ENCODE measurements at places on chromosomes 4 and X.
A peak's percentile ranks its signal among the peaks of the same experiment; 100 is the strongest.

- DNase-seq = peak; percentile 14
Measured at GRCh38 chr4:64911846-64912245, 502.6 kb upstream of the TECRL start.

DNA sequence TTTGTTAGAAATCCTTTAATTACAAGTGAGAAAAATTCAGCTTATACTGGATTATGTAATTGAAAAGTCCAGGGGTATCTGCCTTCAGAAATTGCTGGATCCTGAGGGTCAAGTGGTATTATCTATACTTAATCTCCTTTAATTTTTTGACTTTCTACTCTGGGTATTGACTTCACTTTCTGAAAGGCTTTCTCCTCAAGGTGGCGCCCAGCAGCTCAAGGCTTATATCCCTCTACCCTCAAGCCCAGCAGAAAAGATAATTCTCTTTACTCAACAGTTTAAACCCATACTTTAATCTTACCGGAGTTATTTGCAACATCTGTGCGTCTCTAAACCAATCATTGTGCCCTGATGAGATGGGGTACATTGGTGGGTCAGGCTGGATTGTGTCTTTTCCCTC lies 129.5 kb downstream of the LARP7 start:
- DNase-seq = peak; percentile 32

- DNase-seq = no peak
Measured at GRCh38 chr4:156954587-156954986, 17.0 kb downstream of the PDGFC start.

- no peak for DNase-seq
Measured at GRCh38 chr4:89582756-89583505, 254.0 kb downstream of the SNCA start.

DNA sequence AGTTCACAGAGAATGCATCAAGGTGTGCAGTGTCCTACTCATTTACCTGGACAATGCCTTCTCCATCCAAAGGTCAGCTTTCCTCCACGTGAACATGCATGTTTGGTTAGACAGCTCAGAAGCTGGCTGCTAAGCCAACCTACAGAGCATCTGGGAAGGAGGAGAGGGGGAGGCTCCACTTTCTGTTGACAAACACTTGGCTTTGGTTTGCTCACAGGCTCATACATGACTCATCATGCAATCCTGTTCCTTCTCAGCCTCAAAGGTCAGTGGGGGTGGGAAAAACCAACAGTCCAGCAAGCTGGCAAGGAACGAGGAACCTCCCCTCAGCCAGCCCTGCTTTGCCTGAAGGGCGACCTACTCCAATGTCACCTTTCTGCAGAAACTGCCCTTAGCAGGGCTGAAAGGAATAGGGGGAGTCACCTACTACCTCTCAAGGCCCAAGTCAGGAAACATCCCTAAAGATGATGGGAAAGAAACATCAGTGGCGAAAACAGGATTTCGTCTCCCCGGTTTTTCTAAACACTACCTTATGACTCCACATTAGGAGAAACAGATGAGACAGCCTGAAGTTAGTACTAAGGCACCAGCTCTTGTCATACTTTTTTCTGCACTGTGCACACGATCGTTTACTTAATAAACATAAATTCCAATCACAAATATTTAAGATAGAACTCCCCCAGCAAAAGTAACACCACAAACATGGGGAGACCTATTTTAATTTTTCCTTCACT lies 37.9 kb downstream of the RELL1 start:
- DNase-seq = no peak

DNA sequence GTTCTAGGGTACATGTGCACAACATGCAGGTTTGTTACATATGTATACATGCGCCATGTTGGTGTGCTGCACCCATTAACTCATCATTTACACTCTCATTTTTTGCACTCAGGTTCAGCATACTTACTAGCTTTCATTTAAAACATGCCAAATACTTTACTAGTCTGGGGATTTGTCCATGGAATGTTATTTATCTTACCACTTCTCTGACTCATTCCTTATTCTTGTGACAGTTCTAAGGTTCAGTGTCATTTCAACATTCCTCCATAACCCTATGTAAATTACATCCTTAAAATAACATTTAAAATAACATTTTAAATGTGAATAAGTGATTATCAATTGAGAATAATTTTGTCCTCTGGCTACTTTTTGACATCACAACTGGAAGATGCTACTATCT lies 19.5 kb upstream of the SYTL5 start:
- DNase-seq = no peak

DNA sequence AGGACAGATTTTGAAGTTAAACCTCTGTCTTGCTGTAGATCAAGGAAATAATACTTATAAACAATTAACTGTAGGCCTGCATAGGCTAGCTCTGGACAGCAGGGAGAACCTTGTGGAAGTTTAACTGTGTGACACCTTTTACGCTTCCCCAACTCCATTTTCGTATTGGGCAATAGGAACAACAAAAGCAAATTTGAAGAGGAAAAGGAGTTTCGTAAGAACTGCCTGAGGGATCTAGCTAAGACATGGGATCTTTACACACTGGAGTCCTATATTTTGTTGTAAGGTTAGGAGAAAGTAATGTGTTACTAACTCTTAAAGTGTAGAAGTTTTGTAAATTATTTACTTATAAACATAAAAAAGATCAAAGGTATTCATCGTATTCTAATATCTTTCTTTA lies 324.9 kb upstream of the CASK start:
- DNase-seq = no peak

GRCh38 chr4:134627366-134627765 lies 425.8 kb upstream of the PABPC4L start:
- DNase-seq = no peak

- no peak for DNase-seq
Measured at GRCh38 chrX:106404512-106404911, 207.3 kb upstream of the RADX start.

DNA sequence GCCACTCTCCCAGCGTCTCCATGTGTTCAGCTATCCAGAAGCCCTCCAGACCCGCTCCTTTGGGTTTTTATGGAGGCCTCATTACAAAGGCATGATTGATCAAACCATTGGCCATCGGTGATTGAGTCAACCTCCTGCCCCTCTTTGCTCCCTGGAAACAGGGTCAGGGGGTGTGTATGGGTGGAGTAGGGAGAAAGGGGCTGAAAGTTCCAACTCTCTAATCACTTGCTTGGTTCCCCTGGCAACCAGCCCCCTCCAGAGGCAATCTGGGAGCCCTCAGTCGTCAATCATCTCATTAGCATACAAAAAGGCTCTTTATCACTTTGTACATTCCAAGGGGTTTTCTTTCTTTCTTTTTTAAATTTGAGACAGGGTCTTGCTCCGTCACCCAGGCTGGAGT lies 2.3 kb downstream of the TRIM2 start:
- no peak for DNase-seq

GRCh38 chrX:18871970-18872369 lies 111.9 kb downstream of the PHKA2 start:
- DNase-seq = no peak

DNA sequence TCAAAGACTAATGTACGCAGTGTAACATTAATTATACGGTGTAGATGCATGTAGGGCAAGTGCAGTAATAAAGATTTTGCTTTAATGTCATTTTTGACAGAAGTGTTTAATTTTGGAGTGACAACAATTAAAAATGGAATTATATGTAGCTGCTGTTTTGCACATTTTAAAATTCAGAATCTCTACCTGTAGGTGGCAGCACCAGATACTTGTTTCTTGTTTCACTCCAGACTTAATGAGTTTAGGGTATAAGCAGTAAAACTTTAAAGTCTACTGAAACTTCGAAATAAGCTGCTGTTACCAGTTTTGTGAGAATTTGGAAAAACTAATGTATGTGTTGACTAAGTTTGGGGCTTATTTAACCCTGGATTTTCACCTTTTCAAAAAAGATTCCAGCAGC lies 144.9 kb downstream of the POLA1 start:
- peak; percentile 53 for DNase-seq

DNA sequence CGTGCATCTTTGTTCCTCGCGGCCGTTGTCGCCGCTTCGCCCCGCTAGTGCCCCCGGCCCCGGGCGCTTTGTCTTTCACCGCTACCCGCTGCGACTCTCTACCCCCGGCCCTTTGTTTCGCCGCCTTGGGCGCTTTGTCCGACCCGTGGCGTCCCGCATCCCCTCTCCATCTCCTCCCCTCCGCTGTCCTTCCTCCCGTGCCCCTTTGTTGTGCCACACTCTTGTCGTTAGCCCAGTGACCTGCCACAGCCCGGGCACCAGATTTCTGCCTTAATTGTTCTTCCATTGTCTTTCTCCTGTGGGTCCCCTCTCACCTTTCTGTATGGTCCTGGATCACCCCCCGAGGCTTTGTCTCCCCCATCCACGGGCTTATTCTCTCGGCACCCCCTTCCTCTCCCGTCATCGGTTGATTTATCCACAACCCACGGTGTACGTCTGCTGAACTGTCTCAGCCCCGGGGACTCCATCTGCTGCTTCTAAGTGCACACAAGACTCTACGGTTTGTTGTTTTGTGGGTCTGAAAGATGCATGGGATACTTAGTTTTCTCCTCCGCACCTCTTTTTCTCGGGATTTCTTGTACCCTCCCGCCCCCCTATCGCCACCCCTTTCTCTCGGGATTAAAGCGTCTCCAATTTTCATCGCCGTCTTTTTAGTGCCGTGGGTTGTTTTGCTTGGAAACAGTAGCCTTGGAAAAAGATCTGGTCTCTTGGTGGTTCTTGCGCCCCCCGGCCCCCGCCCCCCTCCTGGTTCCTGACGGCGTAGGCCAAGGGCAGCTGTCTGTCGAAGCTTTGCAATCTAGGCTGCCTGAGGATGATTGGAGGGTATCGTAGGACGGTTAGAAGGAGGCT lies 783 bp downstream of the RBPJ start:
- peak; percentile 52 for DNase-seq

DNA sequence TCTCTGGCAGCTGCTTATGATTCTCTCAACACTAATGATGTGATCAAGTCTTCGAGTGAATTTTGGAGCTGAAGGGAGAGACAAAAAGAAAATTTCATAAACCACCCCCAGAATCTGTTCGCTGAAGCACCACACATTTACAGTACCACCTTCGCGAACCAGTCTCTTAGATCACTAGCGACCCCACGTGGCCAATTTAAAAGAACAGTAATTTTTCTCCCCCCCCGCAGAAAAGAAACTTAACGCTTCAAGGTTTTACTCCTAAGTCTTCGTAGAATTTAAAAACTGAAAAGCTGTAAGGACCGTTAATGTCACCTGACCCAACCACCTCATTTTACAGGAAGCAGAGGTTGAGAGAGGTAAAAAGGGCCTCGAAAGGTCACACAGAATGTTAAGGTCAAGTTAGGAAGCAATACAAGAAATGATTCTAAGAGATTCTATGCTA lies 187.5 kb downstream of the QDPR start:
- DNase-seq = peak; percentile 11

DNA sequence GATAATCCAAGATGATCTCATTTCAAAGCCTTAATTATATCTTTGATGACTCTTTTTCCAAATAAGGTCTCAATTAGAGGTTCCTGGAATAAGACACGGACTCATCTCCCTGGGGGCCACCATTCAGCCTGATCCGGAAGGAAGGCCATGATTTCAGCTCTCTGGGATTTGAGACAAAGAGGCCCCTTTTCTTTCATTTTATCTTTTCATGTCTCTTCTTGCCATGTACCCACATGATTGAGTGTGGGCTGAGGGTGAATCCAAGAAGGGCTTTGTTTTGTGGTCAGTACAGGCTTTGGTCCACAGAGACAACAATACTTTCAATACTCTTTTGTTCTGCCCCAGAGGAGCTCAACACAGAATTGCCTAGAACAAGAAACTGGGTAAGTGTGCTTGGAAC lies 261.2 kb downstream of the TRIML1 start:
- no peak for DNase-seq

DNA sequence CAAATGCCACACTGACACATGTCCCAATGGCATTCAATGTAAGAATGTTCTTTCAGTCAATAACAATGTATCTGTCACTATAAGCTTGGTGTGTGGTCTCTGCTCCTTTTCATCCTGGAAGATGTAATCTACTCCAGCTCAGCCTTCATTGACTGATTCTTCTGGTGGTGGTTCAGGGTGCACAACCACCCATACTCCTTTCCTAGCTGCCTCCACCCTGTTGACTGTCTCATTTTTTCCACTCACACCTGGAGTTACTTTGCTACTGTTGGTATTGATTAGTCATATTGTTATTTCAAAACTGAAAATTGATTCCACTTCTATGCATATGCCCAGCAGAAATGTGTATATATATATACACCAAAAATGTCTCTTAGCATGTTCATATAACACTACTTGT lies 140.5 kb downstream of the ASB9 start:
- no peak for DNase-seq

- DNase-seq = no peak
Measured at GRCh38 chrX:144566592-144566991, 680.7 kb upstream of the SPANXN1 start.

GRCh38 chr4:172143605-172144314 lies 330.6 kb downstream of the GALNTL6 start:
- DNase-seq = no peak

DNA sequence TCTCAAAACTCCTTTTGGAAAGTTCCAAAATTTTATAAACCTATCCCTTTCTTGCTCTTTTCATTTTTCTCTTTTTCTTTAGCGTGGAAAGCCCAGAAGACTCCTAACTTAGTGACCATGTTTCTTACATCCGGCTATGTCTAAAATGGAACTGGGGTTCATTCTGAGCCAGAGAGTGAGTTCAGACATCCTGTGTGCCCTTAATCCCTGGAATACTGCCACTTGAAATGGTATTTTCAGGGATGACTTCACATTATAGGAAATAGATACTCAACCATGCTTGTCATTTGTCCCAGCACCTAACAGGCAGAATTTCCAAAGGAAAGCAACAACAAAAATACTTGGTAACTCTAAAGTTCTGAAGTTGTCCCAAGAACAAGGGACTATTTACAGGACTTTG lies 379.6 kb downstream of the ARHGAP24 start:
- no peak for DNase-seq

GRCh38 chr4:2875556-2875955 lies 31.9 kb downstream of the ADD1 start:
- no peak for DNase-seq

DNA sequence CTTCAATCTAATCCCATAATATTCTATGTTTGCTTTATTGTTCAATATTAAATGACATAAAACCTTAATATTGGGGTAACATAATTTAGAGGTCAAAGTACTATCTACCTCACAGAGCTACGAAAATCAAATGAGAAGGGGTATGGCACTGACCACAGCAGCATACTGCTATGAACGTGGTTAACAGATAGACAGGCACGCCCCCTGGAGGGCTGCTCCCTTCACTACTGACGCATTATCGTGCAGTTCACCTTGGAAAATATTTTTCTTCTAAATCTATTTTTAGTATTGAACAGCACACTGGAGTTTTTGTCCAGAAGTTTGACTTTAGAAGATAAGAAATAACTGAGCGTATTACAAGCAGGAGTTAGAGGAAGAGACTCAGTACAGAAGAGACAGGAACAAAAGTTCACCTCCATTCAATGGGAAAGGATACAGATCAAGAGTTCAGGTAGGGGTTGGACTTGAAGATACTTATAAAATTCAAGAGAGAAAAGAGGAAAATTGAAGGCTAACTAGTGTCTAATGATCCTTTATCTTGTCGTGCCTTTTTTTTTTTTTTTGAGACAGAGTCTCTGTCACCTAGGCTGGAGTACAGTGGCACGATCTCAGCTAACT lies 22.7 kb downstream of the MAP9 start:
- peak; percentile 28 for DNase-seq
